Thoracic aorta (tissue), 2 donors: ENCODE measurements at places on chromosomes 11 and 22.

DNA sequence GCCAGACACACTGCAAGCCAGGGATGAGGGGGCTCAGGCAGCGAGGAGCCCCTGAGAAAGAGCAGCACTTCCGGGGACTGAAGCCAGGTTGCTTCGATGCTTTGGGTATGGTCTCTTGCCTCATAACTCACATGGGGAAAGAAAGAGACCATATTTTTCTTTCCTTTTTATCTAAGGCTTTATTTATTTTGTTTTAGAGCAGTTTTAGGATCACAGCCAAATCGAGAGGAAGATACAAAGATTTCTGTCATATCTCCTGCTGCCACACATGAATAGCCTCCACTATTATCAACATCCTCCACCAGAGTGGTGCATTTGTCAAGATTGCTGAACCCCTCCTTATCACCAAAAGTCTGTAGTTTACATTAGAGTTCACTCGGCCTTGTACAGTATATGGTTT, 24.3 kb upstream of the ADSL start:
- no peak for DNase-seq

DNA sequence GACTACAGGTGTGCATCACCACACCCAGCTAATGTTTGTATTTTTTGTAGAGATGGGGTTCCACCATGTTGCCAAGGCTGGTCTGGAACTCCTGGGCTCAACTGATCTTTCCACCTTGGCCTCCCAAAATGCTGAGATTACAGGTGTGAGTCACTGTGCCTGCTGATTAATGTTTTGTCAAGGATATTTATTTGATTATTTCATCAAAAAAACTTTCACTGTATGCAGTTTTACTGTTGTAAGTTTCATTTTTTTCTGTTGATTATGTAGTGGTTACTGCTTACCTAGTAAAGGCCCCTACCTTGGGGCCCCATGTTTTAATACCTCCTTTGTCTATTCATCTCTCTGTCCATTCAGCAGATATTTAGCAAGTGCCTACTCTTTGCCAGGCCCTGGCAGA, 16.7 kb upstream of the FAM168A start:
- no peak for DNase-seq

GRCh38 chr11:6911378-6911777, 9.4 kb upstream of the OR2D3 start:
- no peak for DNase-seq

DNA sequence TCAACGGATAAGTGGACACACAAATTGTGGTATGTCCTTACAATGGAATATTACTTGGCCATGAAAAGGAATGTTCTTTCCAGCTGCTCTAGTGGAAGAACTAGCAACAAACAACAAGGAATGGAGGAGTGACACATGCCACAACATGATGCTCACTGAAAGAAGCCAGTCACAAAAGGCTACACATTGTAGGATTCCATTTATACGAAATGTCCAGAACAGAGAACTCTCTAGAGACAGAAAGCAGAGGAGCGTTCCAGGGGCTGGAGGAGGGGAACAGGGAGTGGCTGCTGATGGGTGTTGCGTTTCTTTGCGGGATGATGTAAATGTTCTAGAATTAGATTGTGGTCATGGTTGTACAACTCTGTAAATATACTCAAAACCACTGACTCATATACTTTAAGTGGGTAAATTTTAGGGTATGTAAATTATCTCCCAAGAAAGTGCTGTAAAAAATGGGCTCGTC, 32.4 kb upstream of the PDGFB start:
- no peak for DNase-seq

DNA sequence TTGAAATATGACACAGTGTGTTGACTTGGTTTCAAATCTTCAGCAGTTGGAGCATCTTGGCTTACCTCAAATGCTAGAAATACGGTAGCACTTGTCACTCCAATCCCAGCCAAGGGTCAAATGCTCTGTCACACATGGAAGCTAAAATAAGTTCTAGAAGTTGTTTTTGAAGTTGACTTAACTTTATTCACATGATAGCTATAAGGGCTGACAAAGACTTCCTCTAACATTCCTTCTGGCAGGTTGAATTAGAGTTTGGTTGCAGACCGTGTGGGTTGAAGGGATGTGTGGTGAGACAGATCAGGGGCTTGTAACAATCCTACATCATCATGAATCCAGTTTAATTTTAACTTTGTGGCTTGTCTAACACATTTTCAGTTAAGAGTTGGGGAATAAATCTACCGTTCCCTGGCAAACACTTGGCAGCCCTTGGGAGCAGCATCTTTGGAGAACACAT, 4.6 kb downstream of the SLN start:
- DNase-seq: no peak

DNA sequence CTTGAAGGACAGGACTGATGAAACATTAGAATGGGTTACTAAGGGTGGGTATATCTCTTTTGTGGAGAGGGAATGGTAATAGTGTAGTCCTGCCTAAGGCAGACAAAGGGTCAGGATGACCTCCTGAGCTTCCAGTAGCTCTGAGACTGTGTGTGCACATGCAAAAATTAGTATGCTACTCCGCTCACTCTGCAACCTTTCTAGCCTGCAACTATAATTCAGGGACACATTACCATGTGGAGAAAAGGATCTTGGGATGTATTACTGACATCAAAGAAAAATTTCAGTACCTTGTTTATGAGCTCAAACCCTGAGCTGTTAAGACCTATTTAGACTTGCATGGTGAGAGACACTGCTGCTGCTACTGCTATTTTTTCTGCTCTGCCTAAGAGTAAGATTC, 25.4 kb downstream of the LARGE2 start:
- DNase-seq: no peak

- no peak for DNase-seq
Observed at GRCh38 chr22:41256254-41257253, 15.8 kb upstream of the CHADL start.

DNA sequence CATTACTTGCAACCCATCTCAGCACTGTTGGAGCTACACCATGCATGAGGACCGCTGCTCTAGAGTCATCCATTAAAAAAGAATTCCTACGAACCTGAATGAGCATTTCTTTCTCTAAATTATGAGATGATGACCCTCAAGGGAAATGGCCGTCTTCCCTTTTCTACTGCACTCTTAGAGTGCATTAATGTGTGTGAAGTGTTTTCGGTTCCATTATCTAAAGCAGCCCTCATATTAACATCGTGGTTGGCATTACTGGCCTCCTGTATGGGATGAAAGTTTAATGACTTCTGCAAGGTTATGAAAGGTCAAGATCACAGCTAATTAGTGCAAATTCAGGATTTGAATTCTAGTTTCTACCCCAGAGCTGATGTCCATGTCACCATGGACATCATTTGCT, 16.7 kb downstream of the CD44 start:
- DNase-seq: no peak

- DNase-seq: no peak
Observed at GRCh38 chr22:19042285-19043120, 79.7 kb downstream of the DGCR2 start.

DNA sequence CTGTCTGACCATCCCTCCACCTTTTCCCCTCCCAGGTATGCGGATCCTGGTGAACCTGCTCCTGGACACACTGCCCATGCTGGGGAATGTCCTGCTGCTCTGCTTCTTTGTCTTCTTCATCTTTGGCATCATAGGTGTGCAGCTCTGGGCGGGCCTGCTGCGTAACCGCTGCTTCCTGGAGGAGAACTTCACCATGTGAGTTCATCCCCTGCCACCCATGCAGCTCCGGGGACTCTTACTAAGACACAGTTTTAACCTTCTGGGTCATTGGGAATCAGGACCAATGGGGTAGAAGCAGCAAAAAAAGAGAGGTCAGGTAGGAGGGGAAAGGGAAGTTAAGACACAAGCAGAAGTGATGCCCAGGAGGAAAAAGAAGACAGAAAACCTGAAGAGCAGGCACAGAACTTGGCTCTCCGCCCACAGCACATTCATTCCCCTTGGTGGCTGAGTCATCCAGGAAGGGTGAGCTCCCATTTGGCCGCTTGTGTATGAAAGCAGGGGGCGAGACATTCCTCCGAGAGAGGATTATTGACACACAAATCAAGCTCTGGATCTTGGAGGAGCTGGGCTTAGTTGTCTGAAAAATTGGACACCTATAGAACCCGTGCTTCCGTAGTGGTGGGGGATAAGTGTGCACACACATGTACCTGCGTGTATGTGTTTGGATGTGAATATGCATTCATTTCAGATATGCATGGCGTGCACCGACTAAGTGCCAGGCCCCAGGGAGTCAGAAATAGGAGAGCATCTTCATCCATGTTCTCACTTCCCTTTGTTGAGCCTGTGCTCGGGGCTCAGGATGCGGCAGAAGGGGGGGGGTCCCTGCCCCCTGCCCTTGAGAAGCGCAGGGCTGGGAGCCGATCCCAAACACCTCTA, 64.2 kb downstream of the CACNA1I start:
- DNase-seq: no peak

DNA sequence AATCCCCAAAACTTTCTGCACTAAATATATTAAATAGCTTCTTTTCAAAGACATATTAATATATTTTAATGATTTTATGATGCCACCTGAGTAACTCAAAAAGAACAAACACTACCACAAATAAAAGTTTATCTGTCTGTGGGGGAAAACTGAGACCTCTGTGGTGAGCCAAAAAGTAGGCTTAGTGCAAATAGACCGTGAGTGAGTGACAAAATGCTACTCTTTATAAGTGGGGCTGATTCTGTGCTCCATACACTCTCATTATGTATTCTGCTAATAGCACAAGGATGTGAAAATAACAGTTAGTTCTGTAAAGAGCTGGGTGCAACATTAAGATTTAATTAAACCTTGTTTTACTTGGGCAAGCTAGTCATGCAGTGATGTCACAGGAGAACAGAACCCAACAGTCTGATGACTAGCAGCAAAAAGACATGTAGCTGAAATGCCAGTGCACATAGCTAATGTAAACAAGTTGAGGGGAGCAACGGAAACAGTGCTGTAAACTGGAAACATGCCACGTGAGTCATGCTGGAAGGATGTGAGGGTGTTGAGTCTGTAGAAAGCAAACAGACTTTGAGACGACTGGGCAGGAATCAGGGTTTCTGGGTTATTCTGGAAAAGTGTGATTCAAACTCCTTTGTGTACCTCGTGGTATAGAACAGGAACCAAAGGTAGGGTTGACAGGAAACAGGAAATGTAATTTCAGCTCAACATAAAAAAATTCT, 1130.4 kb downstream of the LRRC4C start:
- DNase-seq: peak; percentile 78

- no peak for DNase-seq
Observed at GRCh38 chr11:35003658-35004057, 87.2 kb downstream of the PDHX start.

GRCh38 chr11:70473873-70474690, 75.8 kb downstream of the CTTN start:
- no peak for DNase-seq

DNA sequence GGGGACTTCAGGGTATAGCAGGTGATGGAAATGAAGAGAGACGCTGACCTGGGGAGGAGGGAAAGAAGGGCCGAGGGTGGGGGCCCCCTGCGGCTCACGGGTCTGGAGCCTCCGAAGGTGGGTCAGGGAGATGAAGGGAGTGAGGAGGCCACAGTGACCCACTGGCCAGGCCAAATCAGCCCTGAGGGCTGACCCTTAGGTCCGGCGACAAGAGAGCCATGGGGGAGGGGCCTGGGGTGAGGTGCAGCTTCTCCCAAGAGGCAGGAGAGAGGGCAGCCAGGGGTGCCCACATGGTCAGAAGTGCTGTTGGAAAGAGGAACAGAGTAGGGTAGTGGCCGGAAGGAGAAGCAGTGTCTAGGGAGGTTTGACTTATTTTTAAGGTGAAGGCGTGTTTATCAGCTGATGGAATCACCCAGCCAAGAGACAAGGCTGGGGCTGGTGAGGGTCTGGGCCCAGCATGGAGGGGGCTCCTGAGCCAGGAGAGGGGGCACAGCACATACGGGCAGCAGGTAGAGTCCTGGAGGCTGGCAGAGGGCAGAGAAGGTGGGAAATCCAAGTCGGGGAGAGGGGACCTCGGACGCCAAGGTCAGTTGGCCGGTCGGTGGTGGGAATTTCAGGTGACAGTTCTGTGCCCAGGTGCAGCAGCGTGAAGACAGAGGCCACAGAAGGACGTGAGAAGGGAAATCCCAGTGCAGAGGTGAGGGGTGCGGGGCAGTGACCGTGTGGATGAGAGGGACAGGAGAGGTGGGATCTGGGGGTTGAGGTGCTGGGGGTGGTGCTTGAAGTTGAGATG, 49.0 kb downstream of the LINC01488 start:
- no peak for DNase-seq

GRCh38 chr11:12008790-12009616, 577 bp upstream of the DKK3 start:
- no peak for DNase-seq

- no peak for DNase-seq
Observed at GRCh38 chr11:14764579-14765527, 121.2 kb downstream of the PDE3B start.

DNA sequence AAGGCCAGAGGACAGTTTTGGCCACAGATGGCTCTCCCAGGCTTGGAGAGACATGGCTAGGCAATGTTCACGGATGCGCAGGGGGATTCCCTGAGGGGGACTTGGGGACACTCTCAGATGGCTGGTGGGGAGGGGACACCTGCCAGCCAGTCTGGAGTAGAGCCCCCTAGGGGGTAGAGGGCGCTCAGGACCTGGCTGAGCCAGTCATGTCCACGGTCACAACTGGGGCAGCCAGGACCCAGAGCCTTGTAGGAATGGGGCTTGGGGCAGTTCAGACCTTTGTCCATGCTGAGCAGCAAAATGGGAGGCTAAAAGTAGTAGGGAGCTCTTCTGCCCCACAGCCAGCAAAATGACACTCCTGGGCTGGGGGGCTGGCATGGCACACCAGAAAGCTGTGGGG, 1.7 kb downstream of the CSDC2 start:
- no peak for DNase-seq

- no peak for DNase-seq
Observed at GRCh38 chr22:35728639-35729308, 11.1 kb downstream of the APOL5 start.

GRCh38 chr11:3783611-3784010, 13.7 kb downstream of the NUP98 start:
- DNase-seq: no peak

DNA sequence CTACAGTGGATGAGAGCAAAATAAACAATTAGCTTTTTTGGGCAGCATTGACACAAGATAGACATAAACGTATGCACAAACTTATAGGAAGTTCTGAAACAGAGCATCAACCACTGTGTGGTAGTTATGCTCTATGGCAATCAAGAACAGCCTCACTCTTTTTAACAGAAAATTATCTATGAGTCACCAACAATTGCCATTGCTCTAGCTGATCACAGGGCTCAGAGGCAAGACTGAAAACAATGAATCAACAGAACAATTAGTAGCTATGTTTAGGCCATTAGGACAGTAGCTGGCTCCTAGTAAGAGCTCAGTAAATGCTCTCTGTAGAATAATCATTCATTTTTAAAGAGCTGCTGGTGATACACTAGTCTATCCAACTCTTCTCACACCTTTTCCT, 34.9 kb upstream of the PICALM start:
- DNase-seq: no peak

GRCh38 chr11:19975414-19975990, 184.8 kb downstream of the DBX1 start:
- no peak for DNase-seq
